ENCODE measurements at places on chromosomes 4 and X.

DNA sequence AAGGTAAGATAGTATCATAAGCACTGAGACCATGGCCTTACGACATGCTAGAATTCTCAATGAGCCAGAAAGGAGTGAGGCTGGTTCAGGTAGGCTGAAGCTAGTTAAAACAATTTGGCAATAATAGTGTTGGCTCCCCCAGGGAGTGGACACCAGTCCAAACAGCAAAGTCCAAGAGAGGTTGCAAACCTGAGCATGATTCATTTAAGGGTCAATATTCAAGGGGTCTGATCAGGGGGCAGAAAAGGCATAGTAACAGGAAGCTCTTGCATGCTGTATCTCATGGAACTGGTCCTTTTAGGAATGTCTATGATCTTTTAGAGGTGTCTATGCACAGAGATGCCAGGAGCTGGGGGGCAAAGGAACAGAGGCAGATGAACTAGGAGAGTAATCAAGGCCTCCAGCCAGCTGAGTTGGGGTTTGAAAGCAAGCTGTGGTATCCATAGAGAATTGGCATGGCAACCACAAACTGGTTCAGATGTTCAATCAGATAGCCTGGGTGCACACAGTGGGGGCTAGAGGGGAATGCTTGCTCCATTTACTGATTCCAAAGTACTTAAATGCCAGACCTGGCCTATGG lies 5.1 kb downstream of the GJB1 start:
- no peak for DNase-seq

DNA sequence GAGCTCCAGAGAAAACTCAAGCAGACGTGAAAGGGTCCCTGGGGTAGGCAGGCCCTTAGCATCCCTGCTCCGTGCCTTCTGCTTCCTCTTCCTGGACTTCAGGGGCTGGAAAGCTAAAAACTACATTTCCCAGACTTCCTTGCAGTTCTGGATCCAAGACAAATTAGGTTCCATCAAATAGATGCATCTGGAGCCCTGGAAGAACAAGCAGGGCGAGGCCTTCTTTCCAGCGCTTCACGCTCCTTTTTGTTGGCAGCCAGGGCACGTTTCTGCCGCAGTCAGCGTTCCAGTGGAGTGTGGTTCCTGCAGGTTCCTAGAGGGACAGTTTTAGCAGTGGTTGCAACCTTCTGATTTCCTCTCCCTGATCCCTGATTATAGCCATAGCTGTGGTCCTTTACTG lies 53.6 kb upstream of the MSX1 start:
- no peak for DNase-seq

GRCh38 chr4:4613126-4613465 lies 71.2 kb upstream of the STX18 start:
- no peak for DNase-seq

DNA sequence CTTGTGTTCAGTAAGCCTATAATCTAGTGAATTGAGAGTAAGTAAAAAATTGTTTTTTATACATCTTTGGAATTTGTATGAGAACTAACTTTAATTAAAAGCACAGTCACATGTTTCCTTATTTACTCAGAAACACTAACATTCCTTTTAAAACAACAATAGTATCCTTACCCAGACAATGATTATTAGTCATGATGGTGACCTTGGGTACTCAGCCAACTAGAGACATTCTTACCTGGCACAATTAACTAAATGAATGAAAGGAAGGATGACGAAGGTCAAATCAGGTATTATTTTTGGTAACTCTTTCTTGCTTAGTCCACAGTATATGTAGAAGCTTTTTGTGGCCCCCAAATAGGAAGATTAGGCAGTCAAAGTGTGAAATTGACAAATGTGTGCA lies 901.0 kb downstream of the FAT4 start:
- DNase-seq = no peak

DNA sequence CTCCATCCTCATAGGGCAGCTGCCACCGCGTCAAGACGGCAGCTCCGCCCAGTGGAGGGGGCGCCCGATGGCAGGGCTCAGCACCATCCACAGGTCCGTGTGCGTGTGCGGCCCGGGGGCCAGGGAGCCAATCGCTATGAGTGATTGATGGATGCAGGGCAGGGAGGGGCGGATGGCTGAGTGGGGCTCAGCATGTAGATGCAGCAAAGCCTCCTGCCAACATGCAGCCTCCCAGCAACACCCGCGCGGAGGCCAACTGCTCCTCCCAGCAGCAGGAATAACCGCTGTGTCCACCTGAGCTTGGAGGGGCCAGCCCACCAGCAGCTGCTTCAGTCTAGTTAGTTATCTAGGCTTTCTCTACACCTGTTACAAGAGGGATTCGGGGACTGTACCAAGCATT lies 77.4 kb downstream of the MTMR1 start:
- no peak for DNase-seq

DNA sequence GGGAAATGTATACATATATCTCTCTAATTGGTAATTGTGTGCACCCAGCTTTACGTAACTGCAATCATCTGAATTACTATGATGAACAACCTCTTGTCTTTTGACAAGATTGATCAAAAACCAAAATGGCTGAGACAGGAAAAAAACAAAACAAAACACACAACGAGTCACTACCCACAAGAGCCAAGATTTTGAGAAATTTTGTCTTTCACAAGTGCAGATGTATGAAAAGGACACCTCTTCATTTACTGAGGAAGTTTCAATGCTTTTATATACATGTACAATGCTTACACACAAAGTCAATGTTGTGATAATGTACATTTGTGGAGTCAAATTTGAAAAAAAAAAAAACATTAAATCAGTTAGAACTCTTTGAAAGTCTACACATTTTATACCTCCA lies 224.6 kb downstream of the SCFD2 start:
- no peak for DNase-seq

GRCh38 chr4:68451246-68452211 lies 4.3 kb downstream of the TMPRSS11E start:
- DNase-seq = no peak

- no peak for DNase-seq
These were observed 23.5 kb upstream of the PAPSS1 start for GRCh38 chr4:107743532-107743931.

DNA sequence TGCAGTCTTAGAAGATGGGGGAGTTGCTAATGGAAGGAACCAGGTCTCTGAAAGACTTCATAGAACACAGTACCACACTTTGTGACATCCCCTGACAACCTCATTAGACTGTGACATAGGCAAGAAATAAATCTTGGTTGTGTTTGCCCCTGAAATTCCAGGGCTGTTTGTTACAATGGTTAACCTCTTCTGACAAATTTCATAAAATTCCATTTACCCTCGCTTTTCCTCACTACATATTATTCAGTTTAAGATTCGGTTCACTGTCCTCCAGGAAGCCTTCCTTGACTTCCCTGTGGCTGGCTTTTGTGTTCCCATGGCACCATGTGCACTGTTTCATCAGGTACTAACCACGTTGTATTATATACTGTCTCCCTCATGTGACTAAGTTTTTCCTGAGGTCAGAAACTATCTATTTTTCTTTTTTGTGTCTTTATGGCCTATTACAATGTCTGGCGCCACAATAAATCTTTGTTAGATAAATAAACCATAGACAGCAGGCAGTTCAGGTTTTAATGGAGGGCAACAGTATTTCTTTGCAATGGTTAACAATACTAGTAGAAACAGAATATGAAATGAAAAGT lies 54.2 kb downstream of the ATXN3L start:
- DNase-seq = no peak

- peak; percentile 87 for DNase-seq
These were observed 3.9 kb downstream of the MAML3 start for GRCh38 chr4:140149846-140150635.

DNA sequence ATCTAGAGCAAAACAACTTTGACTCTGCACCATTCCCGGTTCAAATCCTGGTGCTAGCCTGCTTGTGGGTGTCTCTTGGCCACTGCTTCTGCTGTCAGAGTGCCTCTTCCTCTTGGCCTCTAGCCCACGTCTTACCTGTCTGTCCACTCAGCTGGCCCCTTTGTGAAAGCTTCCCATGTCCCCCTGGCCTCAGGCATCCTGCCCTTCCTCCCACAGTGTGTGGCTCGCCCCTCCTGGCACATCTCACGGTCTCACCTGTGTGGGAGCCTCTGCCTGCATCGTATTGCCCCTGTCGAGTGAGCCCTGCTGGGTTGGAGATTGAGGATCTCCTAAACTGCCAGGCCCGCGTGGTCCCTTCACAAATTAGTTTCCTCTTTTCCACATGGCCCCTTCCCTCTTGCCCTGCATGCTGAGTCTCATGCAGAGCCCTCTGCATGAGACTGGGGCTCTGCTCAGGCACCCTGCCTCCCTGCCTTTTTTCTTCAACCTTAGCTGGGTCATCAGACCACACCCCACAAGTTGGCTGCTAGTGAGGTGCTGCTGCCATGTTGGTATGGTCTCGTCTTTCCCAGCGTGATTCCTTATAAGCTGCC lies 53.7 kb upstream of the TADA2B start:
- no peak for DNase-seq

DNA sequence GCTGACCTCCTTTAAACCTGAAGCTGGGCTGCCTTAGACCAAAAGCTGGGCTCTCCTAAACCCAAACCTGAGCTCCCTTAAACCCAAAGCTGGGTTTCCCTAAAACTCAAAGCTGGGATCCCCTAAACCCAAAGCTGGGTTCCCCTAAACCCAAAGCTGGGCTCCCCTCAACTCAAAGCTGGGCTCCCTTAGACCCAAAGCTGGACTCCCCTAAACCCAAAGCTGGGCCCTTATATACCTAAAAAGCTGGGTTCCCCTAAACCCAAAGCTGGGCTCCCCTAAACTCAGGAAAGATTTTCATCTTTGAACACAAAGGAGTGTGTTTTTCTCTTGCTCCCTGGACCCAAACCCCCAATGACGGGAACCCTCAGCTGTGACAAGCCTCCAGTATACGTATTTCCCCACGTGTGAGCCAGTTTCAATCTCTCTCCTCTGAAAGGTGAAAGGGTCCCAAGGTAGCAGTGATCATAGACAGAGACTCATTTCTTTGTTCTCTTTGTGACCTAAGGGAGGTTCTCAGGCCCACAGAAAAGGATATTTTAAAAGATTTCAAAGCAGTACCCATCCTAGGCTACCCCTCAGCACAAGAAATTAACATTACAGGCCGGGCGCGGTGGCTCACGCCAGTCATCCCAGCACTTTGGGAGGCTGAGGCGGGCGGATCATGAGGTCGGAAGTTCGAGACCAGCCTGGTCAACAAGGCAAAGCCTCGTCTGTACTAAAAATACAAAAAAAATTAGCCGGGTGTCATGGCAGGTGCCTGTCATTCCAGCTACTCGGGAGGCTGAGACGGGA lies 31.3 kb upstream of the ASMTL start:
- no peak for DNase-seq

DNA sequence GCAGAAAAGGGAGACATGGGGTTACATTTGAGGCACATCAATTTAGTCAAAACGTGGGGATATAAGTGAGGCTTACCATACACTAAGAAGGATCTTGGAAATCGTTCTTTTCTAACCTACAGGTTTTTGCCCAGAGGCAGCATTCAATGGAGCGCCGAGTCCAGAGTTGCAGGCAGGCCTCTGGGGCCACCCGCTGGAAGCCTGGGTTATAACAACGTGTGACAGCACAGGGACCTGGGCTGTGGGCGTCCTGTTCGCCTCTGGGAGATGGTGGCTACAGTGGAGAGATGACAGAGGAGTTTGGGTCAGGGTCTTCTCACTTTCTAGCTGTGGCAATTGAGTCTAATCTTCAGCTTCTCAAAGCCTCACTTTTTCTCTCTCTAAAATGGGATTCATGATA lies 53.9 kb downstream of the ENPP6 start:
- peak; percentile 85 for DNase-seq

DNA sequence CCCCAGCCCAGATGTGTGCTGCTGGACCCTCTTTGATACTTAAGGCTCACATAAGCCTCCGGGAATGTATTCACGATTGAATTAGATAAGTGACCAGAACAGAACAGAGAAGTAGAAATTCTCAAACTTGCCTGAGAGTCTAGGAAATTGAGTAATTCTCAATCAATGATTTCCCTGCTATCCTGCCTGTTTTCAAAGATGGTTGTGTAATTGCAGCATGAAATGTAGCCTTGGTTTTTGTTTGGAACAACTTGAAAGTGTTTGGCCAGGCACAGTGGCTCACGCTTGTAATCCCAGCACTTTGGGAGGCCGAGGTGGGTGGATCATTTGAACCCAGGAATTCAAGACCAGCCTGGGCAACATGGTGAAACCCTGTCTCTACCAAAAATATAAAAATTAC lies 41.2 kb downstream of the TNIP2 start:
- DNase-seq = no peak

DNA sequence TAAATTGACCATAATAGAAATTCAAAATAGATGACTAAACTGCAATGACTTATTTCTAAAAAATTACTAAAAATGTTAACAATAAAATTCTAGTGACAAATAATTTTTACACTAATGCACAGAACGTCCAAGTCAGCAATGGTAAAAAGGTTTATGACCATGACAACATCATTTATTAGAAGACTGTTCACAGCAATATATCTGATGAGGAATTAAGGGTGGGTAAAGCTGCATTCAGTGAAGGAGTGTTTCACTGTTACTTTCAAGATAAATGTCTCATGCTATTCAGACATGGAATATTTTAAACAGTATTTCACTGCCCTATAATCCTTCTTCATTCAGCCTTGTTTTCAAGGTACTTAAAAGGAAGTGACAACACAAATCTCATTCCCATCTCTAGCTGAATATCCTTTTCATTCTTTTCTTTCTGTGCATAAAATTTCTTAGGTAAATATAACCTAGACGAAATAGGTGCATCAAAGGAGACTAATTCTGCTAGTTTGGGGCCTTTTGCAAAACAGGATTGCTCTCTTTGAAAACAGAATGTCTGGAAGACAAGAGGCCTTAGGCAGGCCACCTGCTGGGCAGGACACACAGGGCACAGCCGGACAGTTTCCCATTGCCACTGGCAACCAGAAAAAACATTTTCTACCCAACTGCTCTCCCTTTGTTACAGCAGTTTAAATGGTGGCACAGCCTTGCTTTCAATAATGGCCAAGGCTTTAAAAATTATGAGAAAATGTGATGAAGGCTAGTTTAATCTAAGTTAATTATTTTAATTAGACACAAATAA lies 600.3 kb downstream of the SPRY1 start:
- DNase-seq = peak; percentile 62

- no peak for DNase-seq
These were observed 195.3 kb downstream of the MAML3 start for GRCh38 chr4:139958739-139959098.
